ENCODE measurements at places on chromosomes 11 and 22. TPM values are rescaled to one million over a fixed set of nuclear protein-coding genes. Genes with fewer than 3 reads are reported as not detected.

DNA sequence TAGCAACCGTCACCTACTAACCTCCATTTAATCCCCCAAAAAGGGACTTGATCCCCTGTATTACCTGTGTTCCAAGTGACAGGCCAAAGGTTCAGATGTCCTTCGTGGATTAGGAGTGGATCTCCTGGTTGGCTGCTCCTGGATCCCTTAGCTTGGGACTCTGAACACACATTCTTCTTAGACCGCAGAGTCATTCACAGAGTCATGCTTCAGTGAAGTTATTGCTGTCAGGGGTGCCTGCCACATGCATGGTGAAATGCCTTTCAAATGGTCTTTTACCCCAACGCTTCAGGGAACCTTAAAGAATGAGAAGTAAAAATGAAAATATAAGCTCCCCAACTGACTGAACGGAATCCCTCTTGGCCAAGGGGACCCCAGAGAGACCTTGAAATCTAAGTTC lies 49.1 kb downstream of the ADAMTS8 start:
- DNase-seq = no peak

GRCh38 chr11:81219661-81220060 lies 1514.0 kb downstream of the FAM181B start:
- no peak for DNase-seq

- DNase-seq = no peak
Observed at GRCh38 chr22:42945736-42946135, 69.2 kb downstream of the PACSIN2 start.

Gene MRPL49
- total RNA-seq = 57.4 TPM

Gene OR52H1
- total RNA-seq = not detected

Gene BTBD10
- total RNA-seq = 57.5 TPM

Measured in glomerular endothelial cell (primary cell).